CD4-positive, CD25-positive, alpha-beta regulatory T cell (primary cell): ENCODE measurements at places on chromosomes 4 and X.
A peak's percentile ranks its signal among the peaks of the same experiment; 100 is the strongest.

GRCh38 chrX:68060506-68061205 is 372.6 kb downstream of the OPHN1 start:
- DNase-seq: no peak

DNA sequence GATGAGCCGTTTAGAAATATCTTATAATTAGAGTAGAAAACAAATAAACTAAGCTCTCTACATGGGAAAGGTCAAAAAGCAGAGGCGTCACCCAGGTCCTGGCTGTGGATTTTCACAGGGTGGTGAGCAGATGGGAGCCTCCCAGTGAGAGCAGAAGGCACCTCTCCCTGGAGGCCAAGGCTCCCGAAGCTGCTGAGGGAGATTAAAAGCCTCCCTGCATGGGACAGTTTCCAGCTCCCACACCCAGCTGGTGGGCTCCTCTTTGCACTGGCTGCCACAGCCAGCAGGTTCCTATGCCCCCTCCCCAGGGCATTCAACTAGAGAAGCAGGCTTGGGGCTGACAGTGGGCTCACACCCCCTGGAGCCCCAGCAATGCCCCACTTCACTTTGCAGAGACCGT is 55.2 kb upstream of the TBC1D9 start:
- no peak for DNase-seq

DNA sequence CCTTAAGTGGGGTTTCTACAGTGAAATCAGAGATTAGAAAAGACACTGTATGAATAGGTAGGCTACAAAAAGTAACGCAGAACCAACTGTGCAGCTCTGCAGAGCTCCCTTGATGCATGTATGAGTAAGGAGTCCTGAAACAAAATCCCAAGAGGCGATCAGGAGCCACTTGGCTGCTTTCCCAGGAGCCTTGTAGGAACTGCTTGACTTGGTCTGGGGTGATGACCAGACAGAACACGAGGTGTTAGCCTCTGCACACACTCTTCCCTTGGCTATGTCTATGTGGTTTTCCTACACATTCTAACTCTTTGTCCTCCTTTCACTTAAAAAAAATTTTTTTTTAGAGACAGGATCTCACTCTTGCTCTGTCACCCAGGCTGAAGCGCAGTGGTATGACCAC is 22.8 kb upstream of the AP1S2 start:
- DNase-seq: no peak

- no peak for DNase-seq
Measured at GRCh38 chr4:72471816-72472215, 97.2 kb downstream of the ADAMTS3 start.

GRCh38 chr4:175054980-175055379 is 136.8 kb downstream of the ADAM29 start:
- no peak for DNase-seq

DNA sequence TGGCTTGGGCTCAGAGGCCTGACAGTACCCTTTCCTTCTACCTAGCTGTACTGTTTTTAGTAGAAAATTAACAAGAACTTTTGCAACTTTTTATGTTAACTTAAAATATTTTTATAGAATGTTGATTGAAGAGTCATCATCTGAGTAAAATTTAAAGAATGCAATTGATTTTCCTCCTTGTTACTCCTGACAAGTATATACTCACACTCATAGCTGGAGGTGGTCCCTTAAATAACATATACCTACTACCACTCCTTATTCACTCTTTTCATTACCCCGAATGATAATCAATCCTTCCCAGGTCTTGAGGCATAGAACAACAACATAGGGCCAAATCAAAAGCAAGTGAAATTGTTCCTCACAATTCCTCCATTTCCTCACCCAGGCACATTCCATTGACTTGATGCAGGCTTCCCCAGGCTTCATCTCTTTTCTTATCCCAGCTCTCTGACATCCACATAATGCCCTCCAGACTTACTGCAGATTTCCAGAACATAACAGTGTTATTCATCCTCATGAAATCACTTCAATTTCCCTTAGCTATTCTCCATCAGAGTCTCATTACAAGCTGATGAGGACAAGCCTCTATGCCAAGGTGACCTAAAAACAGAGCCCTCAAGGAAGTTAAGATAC is 73.2 kb upstream of the ANXA10 start:
- DNase-seq: no peak

DNA sequence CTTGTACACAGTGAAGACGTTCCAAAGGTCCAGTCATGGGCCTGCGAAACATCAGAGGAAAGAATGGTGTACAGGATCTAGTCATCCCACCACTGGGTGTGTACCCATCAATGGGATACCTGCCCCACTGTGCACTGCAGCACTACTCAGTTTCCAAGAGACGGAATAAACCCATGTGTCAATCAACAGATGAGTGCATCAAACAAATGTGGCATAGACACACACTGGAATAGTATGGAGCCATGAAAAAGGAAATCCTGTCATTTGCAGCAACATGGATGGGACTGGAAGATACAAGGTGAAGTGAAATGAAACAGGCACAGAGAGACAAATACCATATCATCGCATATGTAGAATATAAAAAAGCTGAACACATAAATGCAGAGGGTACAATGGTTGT is 48.0 kb downstream of the DHRSX start:
- no peak for DNase-seq

DNA sequence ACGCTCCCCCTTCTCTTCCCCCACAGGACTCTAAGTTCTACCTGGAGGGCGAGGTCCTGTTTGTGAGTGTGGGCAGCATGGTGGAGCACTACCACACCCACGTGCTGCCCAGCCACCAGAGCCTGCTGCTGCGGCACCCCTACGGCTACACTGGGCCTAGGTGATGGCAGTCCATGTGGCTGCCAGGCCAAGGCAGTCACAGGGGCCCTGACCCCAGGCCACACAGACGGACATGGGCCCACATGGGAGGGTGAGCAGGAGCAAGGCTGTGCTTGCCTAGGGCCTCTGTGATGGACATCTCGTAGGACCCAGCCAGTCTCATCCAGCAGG is 10.0 kb upstream of the ADD1 start:
- DNase-seq: no peak

GRCh38 chrX:79081895-79082512 is 62.5 kb upstream of the GPR174 start:
- DNase-seq: peak; percentile 69

DNA sequence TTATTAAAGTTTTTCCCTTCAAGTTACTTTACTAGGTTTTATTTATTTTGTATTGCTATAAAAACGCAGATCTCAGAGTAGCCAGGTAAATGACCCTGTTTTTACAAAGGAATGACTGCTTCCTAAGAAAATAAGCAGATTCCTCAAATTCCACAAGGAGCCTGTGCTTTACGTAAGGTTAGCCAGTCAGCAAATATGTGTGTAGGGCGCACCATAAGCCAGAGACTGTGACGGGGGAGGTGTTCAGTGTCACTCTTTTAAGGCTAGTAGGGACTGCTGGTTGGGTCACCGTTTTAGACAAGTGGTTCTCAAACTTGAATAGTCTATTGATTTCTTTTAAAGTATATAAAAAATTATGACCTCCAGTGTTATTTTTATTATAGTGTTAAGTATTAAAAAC is 119.9 kb downstream of the ANK2 start:
- no peak for DNase-seq

- DNase-seq: no peak
Measured at GRCh38 chr4:10808591-10808990, 124.0 kb upstream of the CLNK start.

- DNase-seq: no peak
Measured at GRCh38 chr4:4560642-4561041, 18.8 kb upstream of the STX18 start.

DNA sequence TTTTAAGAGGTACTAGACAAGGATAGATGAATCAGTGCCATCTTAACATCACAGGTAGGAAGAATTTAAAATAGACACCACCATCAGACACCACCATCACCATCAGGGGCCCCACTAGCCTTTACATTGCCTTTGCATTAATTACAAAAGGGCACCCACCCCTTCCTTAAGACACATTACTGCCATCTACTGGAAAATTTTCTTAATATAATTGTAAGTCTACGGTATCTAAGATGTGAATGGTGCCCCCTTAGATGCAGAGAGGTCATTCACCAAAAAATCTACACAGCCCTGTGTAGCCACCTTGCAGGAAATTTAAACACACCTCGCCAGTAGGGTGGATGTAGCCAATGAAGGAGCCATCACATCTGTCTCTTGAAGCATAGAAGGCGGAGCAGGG is 184.1 kb downstream of the MID1IP1 start:
- DNase-seq: no peak

DNA sequence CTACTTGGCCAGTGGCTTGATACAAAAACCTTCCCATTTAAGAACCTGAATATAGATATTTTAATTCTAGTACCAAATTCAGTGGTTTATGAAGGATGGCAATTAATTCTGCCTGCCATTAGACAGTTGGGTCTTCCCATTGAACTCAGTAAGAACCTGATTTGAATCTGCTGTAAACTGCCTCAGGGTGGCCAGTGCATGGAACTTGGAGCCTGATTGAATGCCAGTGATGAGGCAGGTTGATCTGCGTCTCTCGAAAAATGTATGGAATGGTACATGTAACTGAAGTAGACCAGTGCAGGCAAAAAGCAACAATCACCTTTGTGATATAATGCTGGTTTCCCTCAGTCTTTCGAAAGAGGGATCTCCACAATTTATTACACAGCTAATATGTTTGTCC is 421.4 kb downstream of the TMA16 start:
- DNase-seq: no peak

- DNase-seq: no peak
Measured at GRCh38 chrX:42955349-42955748, 177.4 kb upstream of the PPP1R2C start.

- DNase-seq: no peak
Measured at GRCh38 chr4:79147251-79147650, 178.6 kb downstream of the NAA11 start.

- DNase-seq: no peak
Measured at GRCh38 chr4:43325220-43325967, 432.9 kb downstream of the GRXCR1 start.

- DNase-seq: no peak
Measured at GRCh38 chrX:3527166-3527565, 180.7 kb upstream of the MXRA5 start.

- no peak for DNase-seq
Measured at GRCh38 chrX:5575407-5575806, 653.3 kb downstream of the NLGN4X start.

DNA sequence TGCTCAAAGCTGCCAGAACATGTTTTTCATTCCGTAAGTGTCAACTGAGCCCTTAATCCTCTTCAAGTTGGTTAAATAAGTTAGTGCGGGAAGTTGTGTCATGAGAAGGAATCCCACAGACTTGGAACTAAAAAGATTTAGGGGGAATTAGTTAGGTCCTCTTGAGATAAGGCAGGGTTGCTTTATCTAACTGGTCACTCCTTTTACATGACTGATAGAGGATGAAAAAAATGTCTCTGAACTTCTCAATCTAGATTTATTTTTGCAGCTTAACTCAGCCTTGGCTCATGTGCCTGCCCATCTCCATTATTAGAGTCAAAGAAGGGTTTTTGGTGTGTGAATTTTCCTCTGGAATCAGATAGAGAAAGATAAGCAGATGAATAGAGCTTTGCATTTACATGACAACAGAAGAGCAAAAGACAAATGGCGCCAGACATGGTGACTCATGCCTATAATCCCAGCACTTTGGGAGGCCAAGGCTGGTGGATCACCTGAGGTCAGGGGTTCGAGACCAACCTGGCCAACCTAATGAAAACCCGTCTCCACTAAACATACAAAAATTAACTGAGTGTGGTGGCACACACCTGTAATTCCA is 882.9 kb downstream of the RPA4 start:
- DNase-seq: no peak

- no peak for DNase-seq
Measured at GRCh38 chrX:104270212-104270611, 15.5 kb upstream of the ESX1 start.

- DNase-seq: no peak
Measured at GRCh38 chr4:17335371-17335770, 176.5 kb downstream of the QDPR start.

DNA sequence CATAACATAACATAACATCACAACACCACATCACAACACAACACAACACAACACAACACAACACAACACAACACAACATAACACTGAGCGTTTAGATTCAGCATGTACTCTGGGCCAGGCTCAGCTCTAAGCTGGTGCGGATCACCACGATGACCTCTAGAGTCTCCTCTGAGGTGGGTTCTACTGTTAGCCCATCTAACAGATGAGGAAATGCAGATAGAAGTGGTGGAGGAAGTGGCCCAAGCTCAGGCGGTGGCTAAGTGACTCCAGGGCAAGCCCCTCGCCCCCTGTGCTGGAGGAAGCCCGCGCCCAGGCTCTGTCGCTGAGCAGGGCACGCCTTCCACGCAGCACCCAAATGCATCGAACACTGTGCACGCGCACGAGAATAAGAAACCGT is 45.3 kb upstream of the CDKN2AIP start:
- no peak for DNase-seq

GRCh38 chr4:36761607-36762006 is 480.2 kb downstream of the DTHD1 start:
- DNase-seq: no peak

GRCh38 chr4:116438981-116439729 is 646.2 kb downstream of the TRAM1L1 start:
- DNase-seq: no peak

- DNase-seq: no peak
Measured at GRCh38 chrX:76957485-76957884, 489.7 kb upstream of the FGF16 start.

DNA sequence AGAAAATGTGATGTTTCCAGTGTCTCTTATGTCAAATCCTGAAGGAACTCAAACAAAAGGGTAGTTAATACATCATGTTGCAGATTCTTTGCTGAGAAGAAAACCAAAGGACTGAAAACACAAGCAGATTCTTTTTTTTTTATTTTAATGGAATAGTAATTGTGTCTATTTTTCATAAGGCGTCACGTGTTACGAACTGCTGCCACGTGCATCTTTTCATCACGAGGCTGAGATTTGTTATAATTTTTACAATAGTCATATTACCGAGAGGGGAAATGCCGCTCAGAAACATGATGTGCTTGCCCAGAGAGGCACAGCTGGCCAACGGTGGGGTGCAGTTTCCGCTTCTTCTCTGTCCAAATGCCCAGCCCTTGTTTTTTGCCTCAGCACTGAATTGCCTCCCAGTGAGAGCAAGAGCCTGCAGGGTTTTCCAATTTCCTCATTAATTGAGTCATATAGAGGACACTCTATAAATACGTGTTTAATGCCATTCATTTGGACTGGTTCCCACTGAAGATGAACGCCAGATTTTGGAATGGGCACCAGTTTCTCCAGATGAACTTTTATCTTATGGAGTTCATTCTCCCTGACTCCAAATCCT is 225.3 kb downstream of the STK32B start:
- no peak for DNase-seq
